ENCODE measurements at places on chromosomes 1 and 21.

DNA sequence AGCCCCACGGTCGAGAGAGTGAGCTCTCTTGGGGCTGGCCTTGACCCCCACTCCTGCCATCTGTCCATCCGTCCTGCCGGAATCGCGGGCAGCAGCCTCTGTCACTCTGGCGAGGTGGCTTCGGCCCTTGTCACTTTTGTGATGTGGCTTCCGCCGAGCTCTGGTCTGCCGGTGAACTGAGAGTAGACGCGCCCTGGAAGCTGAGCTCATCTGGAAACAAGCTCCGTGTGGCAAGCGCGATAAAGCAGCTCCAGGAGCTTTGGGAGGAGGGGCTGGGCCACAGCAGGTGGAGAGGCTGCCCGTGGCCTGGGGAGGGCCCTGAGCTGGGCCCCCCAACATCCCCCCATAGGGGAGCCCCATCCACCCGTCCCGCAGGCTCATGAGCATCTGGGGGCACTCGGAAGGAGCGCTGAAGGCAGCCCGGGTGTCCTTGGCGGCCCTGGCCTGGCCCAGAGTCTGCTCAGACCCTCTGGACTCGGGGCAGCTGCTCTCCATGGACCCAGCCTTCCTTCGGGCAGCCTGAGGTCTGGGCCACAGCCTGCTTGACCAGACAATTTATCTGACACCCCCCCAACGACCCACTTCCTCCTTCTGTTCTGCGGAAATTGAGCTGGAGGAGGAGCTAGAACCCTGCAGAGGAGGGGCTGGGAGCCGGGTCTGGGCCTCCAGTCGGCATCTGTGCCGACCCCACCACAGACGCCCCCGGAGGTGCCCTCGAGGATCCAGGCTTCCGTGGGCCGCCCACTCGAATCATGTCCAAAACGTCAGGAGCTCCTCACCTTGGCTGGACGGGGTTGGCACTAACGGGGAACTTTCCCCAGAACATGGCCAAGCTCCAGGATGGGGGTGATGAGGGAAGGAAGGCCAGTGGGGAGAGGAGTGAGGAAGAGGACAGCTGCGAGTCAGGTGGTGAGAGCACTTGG is 59.1 kb downstream of the SLC19A1 start:
- DNase-seq: no peak

DNA sequence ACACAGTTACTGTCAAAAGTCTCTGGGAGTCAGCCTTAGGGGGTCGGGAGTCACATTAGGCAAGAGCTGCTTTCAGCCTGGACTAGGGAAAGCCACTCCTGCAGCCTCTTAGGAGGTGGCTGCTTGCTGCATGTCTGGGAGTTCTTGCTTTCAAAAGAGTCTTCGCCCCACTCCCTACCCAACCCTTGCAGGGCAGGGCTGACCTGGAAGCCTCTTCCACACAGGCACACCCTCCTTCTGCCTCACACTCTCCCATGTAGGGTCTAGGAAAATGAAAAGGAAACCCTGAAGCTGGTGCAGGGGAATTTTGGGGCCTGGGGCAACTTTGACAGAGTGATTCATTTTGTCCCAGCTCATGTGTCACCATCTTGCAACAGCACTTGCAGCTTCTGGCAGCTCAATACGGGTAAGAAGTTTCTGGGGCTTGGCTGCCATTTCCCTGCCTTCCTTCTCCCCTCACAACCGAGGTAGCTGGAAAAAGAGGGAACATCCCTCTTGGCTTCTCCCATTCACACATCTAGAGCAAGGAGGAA is 37.3 kb downstream of the KCND3 start:
- no peak for DNase-seq

DNA sequence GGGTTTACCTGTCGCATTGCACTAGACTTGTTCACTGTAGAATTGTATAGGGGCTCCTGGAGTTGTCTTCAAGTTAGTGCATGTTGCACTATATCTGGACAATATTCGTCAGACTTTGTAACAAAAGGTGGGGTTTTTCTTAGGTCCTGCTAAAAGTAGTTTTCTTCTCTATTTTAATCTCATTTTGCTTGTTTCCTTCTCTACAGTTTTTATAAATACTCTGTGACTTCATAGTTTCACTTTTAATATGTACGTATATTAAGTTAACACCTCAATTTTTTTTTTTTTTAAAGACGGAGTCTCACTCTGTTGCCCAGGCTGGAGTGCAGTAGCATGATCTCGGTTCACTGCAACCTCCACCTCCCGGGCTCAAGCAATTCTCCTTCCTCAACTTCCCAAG is 26.5 kb upstream of the MRPS6 start:
- no peak for DNase-seq

- no peak for DNase-seq
Measured at GRCh38 chr1:1211541-1212441, 2.2 kb downstream of the TNFRSF4 start.

GRCh38 chr1:25484096-25484495 is 53.4 kb downstream of the MACO1 start:
- DNase-seq: no peak

Data from stimulated activated CD8-positive, alpha-beta memory T cell treated with anti-CD3 and anti-CD28 coated beads, Interleukin-15, amount 100 ng/mL, for 48 hours (primary cell).